ENCODE measurements at places on chromosomes 3 and 15.

- DNase-seq: no peak
These were observed 278.3 kb upstream of the WNT5A start for GRCh38 chr3:55765398-55765797.

DNA sequence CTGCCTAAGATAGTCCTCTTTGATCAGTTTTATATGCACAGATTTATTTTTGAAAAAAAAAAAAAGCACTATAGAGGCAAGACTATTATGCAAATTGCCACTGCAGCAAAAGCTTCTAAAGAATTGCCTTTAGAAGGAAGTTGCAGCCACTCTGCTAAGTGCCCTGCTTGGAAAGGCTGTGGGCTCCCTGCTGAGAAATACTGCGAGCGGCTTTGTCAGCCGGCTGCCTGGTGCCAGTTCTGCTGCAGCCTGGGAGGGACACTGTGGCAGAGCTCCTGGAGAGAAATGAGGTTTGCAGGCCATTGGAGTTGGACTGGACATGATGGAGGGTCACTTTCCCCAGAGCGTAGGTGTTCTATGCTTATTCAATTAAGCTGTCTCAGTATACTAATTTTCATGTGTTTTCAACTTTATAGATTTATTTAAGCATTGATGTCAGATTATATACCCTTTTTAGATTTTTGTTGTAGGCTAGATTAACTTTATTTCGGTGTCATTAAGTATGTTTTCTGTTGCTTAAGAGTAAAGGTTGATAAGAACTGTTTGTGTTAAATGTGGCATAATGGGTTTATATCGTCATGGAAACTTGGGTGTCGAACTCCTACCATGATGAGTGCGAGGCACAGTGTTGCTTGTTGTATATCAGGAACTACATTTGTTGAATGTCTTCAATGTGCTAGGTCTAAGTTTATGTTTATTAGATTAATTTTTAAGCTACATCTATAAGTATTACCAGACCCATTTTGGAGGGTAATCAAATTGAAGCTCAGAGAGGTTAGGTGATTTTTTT lies 6.6 kb downstream of the MAP2K5 start:
- DNase-seq: no peak

DNA sequence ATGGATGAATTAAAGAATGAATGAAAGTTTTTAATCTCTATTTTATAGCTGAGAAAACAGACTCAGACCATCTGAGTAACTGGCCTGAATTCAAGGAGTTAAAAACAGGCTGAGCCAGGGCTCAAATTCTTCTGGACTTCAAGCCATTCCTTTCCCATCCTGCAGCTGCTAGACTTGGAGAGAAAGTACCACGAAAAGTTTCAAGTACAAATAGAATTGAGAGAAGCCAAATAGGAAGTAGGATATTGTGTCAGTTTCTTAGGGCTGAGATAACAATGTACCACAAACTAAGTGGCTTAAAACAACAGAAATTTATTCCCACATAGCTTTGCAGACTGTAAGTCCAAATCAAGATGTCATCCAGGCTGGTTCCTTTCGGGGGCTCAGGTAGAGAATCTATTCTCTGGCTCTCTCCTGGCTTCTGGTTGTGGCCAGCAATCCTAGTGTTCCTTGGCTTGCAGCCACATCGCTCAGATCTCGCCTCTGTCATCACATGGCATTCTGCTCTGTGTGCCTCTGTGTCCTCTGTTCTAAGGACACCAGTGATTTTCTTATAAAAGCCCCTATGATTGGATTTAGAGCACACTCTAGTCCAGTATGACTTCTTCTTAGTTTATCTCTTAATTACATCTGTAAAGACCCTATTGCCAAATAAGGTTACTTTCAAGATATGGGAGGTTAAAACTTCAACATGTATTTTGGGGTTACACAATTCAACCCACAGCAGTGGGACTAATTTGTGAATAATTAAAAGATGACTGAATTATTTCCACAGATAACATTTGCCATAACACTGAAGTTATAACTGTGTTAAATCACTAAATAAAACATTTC lies 25.7 kb upstream of the GOLIM4 start:
- no peak for DNase-seq

DNA sequence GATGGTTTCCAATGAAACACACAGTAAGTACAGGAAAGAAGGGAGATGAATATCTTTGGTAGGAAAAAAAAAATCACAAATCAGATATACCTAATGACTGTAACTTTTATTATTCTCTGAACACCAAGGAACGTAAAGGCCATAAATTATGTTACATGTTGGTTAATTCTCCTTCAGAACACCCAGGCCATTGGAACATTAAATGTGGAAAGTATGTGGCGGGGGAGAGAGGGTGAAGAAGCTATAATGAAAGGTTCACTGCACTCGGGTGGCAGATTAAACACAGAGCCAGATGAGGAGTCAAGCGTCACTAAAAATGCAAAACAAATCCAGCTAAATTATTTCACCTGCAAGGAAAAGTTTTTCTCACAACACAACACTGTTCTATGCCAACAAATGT lies 193.8 kb downstream of the FHIT start:
- no peak for DNase-seq

DNA sequence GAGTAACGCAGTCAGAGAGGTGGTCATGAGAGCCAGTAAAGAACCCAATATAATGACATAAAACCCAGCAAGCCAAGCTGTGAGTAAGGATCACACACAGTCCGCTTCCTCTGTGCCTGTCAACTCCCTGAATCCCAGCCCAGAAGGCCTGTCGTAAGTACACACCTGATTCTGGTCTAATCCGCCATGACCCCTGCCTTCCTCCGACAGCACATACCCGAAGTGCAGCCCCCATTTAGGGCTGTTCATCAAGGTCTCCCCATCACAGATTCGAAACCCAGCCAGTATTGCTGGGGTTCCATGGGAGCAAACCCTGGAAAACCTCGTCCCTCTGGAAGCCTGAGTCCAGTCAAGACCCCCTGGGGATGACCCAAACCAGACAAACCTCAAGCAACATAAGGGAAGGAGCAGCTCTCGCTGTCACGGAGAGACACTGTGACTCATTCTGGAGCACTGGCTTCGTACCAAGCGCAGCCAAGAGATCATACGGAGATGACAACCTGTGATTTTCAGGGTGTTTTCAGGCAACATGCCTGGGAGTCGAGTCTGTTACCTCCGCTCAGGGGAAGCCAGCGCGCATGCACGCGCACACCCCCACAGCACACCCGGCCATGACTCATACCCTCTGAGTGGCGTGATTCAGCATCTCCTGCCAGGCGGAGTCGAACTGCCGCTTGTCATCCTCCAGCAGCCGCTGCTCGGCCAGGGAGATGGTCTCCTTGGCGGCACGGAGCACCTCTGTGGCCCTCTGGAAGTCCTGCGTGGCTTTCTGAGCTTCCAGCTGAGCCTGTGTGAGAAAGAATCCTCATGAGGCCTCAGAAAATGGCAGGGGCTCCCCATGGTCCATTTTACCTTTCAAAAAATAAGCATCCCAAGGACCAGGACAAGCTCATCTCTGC lies 63.0 kb downstream of the SH3BP5 start:
- peak; percentile 82 for DNase-seq

DNA sequence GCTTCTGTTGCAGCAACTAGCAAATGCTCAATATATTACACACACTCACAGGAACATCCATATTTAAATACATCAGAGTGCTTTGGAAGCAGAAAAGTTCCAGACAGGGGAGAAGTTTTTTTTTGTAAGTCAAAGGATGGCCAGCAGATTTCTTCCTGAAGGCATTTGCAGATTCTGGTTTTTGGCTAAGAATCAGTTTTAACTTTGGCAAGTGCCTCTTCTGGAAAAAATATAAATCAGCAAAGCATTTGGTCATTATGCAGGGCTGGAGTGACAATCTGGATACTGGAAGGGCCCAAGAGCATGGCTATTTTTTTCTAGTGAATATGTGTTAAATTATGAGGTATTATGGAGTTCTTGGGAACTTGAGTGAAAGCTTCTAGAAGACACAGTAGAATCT lies 495.3 kb upstream of the ARPP21 start:
- DNase-seq: no peak

- no peak for DNase-seq
These were observed 786.4 kb downstream of the MCTP2 start for GRCh38 chr15:95017666-95018328.

DNA sequence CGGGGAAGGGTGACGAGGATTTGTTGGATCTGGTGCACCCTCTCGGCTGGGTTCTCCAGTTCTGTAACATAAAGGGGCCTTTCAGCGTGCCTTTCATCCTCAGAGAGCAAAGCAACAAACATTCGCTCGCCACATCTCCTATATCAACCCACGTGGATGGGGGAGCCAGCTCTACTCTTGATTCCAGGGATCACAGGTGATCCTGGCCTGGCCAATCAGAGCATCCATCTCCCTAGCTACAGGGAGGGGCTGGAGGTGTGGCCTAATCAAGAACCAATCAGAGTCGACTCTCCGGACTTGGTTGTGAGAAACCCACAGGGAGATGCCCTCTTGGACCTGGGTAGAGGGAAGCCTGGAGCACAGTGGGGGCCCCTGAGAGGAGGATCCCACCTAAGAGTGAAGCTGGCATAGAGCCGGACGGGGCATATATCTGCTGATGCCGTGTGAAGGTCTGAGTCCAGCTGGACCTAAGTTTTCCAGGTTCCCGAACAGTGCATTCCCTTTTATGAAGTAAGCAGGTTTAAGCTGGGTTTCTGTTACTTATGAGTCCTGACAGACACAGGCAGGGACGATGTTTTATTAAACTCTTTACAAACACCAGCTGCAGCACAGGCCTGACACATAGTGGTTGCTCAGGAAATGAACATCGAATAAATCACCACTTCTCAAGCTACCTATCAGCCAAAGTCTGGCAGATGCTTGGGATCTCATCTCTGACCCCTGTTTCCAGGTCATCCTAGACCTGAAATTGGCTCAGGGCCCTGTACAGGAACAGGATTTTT lies 50.7 kb upstream of the RAD18 start:
- no peak for DNase-seq

- DNase-seq: no peak
These were observed 104.2 kb upstream of the RAD18 start for GRCh38 chr3:9067352-9067975.

DNA sequence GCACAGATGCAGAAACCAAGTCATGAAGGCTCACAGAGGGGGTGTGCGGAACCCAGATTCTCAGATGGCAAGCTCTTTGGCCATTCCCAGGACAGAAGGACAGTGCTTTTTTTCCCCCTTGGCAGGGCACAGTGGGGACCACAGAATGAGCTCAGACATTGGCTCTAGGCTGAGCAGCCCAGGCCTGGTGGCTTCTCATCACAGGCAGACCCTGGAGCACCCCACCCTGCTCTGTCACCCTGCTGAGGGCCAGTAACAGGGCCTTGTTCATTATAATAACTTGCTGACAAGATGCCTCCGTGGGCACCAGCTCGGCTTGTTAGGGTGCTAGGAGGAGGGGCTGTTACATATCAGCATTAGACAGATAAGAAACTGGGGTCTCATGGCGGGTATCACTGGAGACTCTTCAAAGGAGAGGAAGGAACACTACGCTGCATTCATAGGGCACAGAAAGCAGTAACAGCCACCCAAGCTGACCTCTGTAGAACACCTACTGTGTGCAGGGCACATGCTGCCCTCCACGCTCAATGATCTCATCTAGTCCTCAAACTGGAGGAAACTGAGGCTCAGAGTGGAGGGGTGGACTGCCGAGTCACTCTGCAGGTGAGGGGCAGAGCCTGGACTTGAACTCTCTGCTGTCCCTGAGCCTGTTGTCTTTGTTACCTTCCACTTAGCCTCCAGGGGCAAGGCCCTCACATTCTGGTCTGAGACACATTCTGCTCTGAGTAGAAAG lies 69.9 kb upstream of the SEC13 start:
- no peak for DNase-seq

DNA sequence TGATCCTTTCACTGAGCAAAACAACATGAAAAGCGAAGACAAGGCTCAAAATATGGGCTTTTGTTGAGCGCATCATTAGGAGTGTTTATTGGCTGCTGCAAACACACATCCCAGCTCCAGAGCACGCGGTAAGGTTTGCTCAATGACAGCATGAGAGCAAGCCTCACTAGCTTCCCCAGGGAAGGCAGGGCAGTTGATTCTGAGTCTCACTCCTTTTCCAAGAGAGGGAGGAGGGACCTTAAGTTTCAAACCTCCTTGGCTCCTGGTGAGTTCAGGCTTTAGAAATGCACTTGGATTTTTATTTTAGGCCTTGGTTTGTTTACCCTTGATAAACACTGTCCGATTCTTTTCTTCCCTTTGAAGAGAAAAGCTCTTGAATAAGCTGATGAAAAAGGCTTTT lies 69.1 kb upstream of the CACNA2D3 start:
- DNase-seq: no peak

DNA sequence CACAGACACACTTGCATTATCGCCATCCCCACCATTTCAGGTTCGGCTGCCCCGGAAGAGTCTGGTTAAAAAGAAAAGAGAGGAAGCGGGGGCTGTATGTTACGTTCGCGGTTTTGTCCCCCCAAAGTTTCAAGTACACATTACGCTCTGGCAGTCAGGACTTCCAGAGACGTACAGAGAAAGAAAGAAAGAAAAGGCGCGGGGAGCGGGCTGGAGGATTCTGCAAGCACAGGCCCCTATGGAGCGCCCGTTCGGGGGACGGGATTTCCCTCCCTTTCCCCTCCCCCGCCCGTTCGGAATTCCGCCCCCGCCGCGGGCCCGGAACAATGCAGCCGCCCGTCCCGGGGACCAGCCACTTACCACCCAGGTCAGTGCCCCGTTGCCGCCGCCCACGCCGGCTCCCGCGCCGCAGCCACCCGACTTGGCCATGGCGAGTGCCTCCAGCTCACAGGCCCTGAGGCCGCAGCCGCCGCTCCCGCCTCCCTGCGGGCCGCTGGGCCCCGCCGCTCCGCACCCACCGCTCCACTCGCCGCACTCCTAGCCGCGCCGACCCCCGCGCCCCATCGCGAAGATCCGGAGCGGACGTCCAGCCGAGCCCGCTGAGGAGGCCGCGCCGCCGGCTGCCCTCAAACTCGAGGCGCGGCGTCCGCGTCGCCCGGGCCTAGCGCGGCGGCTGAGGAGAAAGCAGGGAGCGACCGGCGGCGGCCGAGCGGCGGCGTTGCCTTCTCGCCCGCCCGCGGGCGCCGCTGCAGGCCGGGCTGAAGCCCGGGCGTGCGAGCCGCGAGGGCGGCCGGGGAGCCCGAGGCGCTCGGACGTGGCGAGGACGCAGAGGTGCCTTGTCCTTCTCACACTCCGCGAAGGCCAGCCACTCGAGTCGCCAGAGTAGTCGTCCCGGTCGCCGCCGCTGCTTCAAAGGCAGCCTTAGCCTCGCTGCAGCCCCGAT lies 567 bp downstream of the TOP2B start:
- peak; percentile 57 for DNase-seq

DNA sequence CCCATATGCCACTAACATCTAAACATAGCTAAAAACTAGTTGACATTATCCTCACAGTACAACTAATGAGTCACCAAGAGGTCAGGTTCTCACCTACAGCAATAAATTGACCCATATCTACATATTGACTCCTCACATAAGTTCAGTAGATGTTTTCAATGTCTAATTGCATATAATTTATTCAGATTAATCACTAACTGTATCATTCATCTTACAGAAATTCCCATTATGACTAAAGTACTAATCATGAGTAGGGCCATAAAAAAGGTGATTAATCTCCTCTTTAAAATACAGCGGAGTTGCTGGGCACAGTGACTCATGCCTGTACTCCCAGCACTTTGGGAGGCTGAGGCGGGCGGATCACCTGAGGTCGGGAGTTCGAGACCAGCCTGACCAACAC lies 82.4 kb upstream of the ST3GAL6 start:
- no peak for DNase-seq

Data from activated CD4-positive, alpha-beta T cell treated with anti-CD3 and anti-CD28 coated beads, Interleukin-2, amount 50 U/mL, for 1 hour (primary cell).